ENCODE measurements at places on chromosomes 6 and 20.

DNA sequence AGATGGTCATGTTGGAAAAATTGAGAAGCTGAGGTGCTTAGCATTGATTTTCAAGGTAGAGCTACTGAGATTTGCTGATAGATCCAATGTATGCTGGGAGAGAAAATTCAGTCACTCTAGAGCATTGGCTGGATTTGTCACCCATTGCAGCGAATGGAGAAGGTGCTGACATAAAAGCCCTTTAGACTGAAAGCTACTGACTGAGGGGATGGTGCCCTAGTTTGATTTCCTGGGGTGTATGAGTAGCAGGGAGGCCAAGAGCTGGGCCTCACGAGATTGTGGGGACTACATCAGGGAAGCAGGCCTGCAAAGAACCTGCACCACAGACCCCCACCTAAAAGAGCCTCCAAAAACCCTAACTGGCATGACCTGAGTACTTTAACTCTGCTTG, 23.9 kb upstream of the PRND start:
- DNase-seq: no peak

DNA sequence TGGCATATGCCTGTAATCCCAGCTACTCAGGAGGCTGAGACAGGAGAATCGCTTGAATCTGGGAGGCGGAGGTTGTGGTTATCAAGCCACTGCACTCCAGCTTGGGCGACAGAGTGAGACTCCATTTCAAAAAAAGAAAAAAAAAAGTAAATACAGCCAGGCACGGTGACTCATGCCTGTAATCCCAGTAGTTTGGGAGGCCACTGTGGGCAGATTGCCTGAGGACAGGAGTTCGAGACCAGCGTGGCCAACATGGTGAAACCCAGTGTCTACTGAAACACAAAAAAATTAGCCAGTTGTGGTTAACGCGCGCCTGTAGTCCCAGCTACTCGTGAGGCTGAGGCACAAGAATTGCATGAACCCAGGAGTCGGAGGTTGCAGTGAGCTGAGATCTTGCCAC, 1.5 kb upstream of the NINL start:
- DNase-seq: no peak

GRCh38 chr20:56788671-56789610, 159.8 kb downstream of the TFAP2C start:
- DNase-seq: no peak

DNA sequence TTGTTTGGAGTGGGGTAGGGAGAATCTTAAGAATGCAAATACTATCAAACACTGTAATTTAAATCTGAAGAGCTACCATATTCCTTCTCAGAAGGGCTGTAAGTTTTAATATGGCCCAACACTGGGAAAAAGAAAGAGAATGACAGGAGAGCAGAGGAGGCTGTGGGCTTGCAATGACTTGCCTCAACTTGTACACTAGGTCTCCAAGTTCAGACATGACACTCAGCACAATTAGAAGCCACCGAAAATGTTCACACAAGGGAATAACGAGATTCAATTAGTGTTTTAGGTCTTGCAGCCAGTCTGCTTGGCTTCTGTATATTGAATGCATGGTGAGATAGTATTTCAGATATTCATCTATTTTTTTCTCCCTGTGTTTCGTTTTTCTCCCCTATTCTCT, 89.4 kb downstream of the HS3ST5 start:
- no peak for DNase-seq

DNA sequence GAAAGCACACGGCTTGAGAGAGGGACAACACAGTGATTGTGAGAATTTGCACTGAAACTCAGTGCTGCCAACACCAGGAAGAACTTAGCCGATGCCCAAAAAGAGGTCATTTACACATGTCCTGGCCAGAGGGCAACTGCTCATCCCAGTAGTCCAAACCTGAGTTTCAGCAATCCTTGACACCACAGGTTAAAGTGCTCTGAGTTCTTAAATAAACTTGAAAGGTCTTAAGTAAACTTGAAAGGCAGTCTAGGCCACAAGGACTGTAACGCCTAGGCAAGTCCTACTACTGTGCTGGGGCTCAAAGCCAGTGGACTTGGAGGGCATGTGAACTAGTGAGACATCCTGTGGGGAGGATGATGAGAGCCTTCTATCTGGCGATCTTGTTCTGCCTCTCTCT, 14.1 kb downstream of the SNX14 start:
- DNase-seq: no peak
